ENCODE measurements at places on chromosomes 11 and 22. TPM values are rescaled to one million over a fixed set of nuclear protein-coding genes. Genes with fewer than 3 reads are reported as not detected.

DNA sequence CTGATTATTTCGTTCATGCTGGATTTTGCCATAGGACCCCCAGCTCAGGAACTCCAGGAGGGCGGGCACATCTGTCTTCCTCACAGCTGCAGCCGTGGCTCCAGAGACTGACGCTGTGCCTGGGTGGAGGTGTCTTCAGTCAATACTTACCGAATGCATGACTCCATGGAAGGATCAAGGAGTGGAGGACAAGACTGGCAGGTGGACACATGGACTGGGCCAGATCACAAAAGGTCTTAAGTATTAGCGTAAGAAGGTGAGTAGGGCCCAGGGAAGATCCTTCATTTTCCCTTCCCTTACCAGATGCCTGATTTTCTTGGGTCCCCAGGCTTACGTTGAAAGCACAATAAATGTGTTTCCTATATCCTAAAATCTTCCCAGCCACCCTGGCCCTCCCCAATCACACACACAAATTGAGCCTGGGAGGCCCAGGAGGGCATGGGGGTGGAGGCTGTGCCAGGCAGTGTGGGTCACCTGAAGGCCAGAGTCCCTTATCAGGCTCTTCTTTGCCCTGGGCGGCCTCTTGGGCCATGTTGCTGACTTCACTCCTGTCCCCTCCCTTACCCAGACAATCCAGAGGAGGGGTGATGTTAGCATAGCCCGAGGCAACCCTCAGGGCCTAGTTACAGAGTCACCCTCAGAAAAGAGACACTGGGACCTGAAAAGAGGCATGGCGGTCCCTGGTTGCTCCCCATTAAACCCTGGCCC, 56.4 kb downstream of the CYTH4 start:
- no peaks in the 10 kb centered on the region for H3K27me3 ChIP-seq
- no peak for DNase-seq
- no peak overlapping the region for H3K4me3 ChIP-seq
- H3K27ac ChIP-seq: no peak overlapping the region
- peaks cover 16% of the 10 kb centered on the region for H3K4me1 ChIP-seq

GRCh38 chr11:96012086-96012824, 88.3 kb upstream of the MTMR2 start:
- no peak overlapping the region for H3K27ac ChIP-seq
- H3K4me3 ChIP-seq: no peak overlapping the region
- no peaks in the 10 kb centered on the region for H3K36me3 ChIP-seq
- H3K4me1 ChIP-seq: 0 out of 2 replicates have a peak, but pooled peaks cover 9% of the 10 kb centered on the region
- peak; percentile 39 for DNase-seq

GRCh38 chr11:121226415-121227263, 65.9 kb upstream of the SC5D start:
- H3K27ac ChIP-seq: no peak overlapping the region
- no peak overlapping the region for H3K4me3 ChIP-seq
- H3K4me1 ChIP-seq: no peaks in the 10 kb centered on the region
- peaks cover 33% of the 10 kb centered on the region for H3K27me3 ChIP-seq
- H3K36me3 ChIP-seq: no peaks in the 10 kb centered on the region
- no peak for DNase-seq

MMP1 gene
- 0.15 TPM for total RNA-seq

GUCY1A2 gene
- 1.9 TPM for total RNA-seq

CCDC89 gene
- 1.7 TPM for total RNA-seq
